ENCODE measurements at places on chromosomes 3 and 15. TPM values are rescaled to one million over a fixed set of nuclear protein-coding genes. Genes with fewer than 3 reads are reported as not detected.

IL17RD gene
- 1.4 TPM for total RNA-seq

GRCh38 chr3:194354315-194354714 is 3.2 kb upstream of the CPN2 start:
- DNase-seq, result no peak

DNA sequence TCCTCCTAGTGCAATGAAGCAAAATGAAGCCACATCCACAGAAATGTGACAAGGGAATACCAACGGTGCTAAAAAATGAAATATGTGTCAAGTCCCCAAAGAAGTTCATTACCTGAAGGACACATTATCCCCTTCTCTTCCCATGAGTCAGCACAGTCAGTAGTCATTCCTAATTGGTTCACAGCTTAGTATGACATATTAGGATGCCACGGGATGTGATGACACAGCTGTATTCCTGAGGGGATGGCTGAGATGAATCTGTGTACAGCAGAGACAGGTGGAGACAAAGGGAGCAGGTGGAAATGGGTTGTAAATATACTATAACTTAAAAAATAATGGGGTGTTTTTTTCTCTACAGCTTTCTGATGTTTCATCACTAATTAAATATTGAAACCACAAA is 273.4 kb downstream of the ARRDC4 start:
- no peak for DNase-seq

DNA sequence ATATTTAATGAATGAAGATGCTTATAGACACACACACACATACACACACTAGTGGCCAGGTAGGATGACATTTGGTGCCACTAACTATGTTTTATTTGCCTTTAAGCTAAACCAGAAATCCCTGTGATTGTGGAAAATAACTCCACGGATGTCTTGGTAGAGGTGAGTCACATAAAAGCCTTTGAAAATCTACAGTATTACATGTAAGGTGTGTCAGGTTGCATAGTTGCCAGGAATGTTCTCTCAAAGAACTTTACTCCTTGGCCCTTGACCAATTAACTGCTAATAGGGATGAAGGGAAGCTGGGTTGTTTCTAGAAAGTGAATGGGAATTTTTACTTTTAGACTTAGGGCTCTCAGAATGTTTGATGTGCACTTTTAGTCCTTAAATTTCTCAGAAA is 9.9 kb downstream of the ZBED2 start:
- DNase-seq, result no peak

DNA sequence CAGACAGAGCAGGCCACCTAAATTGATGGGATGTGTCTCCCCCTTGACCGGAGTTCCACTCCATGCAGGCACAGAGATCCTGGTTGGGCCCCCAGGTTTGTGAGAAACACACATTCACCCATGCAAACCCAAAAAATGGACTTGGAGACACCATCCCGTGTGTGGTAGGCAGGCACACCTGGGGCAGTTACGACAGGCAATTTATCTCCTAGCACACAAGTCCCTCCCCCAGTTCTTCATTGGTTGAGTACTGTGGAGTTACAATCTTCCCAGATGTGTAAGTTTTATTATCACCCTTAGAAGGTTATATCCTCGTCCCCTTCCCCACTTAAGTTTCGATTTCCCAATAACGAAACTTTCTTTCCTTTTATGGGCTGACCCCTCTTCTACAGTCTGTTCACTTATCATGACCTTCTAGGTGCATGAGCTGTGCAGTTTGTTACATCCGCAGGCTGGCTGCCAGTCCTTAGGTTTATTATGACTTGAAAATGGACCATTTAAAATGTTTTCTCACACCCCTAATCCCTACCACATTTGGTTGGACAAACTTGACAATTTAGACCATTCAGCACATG is 27.3 kb downstream of the ARL8B start:
- DNase-seq, result no peak

Data from SK-MEL-5 (cell line).